ENCODE measurements at places on chromosomes 3 and 15. TPM values are rescaled to one million over a fixed set of nuclear protein-coding genes. Genes with fewer than 3 reads are reported as not detected.

Gene GOLGA8G
- total RNA-seq: not detected

Gene GOLGA8T
- not detected for total RNA-seq

Gene PLA2G4D
- not detected for total RNA-seq

Gene RCN2
- total RNA-seq: 33.0 TPM

Gene SIDT1
- 5.5 TPM for total RNA-seq

- no peak overlapping the region for H3K27ac ChIP-seq
- H3K36me3 ChIP-seq: no peaks in the 10 kb centered on the region
- no peak for DNase-seq
- H3K27me3 ChIP-seq: no peaks in the 10 kb centered on the region
Measured at GRCh38 chr3:161332792-161333191, 38.5 kb downstream of the SPTSSB start.

DNA sequence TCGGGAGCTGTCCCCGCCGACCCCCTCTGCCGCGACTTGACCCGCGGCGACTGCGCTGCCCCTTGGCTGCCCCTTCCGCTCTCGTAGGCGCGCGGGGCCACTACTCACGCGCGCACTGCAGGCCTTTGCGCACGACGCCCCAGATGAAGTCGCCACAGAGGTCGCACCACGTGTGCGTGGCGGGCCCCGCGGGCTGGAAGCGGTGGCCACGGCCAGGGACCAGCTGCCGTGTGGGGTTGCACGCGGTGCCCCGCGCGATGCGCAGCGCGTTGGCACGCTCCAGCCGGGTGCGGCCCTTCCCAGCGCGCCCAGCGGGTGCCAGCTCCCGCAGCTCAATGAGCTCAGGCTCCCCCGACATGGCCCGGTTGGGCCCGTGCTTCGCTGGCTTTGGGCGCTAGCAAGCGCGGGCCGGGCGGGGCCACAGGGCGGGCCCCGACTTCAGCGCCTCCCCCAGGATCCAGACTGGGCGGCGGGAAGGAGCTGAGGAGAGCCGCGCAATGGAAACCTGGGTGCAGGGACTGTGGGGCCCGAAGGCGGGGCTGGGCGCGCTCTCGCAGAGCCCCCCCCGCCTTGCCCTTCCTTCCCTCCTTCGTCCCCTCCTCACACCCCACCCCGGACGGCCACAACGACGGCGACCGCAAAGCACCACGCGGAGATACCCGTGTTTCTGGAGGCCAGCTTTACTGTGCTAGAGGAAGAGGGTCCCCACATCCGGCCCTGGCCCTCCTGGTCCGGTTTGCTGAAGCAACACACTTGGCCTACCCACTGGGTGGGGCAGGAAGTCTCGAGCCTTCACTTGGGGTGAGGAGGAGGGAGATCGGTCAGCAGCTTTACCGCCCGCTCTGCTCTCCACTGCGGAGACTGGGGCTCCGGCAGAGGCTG is at the start of gene RASSF1:
TSS of gene RASSF1 (minus strand) at position 389 of the 882 bp plus-strand sequence. CDS start at position 358, 31 bp downstream.
- no peaks in the 10 kb centered on the region for H3K36me3 ChIP-seq
- peak within 1 kb of the TSS; percentile 99 for H3K27ac ChIP-seq
- peaks cover 39% of the 10 kb centered on the region for H3K4me1 ChIP-seq
- peak within 1 kb of the TSS; percentile 75 for H3K4me3 ChIP-seq
- H3K27me3 ChIP-seq: no peaks in the 10 kb centered on the region

DNA sequence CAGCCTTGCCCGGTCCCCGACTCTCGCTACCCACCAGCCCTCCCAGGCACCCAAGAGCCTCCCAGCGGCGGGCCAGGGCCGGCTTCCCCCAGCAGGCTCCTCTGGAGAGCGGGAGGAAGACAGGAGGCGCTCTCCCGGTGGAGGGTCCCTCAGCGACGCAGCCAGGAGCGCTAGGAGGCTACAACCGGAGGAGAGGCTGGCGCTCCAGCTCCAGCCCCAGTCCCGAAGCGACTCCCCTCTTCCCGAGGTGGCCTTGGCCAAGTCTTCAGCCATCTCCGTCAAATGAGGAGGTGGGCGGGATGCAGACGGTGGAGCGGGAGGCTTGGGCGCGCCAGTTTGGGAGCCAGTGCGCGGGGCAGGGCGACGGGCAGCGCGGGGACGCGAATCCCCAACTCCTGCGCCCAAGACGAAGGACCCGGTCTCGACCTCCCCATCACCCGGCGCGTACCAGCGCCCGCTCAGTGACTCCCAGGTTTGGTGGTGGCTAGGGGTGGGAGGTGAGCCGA is 722 bp downstream of the CHRNA3 start:
- DNase-seq: peak; percentile 80
- H3K4me1 ChIP-seq: peaks cover 16% of the 10 kb centered on the region
- no peaks in the 10 kb centered on the region for H3K36me3 ChIP-seq
- H3K27ac ChIP-seq: no peak overlapping the region

GRCh38 chr15:100686725-100687473 is 84.5 kb downstream of the ASB7 start:
- no peak overlapping the region for H3K4me3 ChIP-seq
- no peak for DNase-seq
- H3K4me1 ChIP-seq: no peaks in the 10 kb centered on the region
- H3K36me3 ChIP-seq: no peaks in the 10 kb centered on the region

DNA sequence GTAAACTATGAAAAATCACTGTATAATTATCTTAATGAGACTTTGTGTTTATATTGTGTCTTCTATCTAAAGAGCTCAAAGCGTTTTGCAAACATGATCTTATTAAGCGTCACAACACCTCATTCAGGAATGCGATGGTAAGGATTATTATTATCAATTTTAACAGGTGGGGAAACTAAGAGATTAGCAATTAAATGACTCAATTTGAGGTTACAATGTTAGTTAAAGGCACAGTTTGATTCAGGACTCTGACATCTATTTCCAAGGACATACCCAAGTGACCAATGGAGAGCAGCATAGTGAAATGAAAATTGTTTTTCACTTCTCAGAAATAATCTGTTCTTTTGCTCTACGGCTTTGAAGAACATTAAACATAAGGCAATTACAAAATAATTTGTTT is 74.6 kb downstream of the FMN1 start:
- no peak for DNase-seq
- H3K27me3 ChIP-seq: no peaks in the 10 kb centered on the region
- H3K4me3 ChIP-seq: no peak overlapping the region

GRCh38 chr15:49383266-49383665 is 39.8 kb upstream of the FGF7 start:
- no peak overlapping the region for H3K4me3 ChIP-seq
- no peaks in the 10 kb centered on the region for H3K36me3 ChIP-seq
- H3K4me1 ChIP-seq: no peaks in the 10 kb centered on the region
- H3K27me3 ChIP-seq: no peaks in the 10 kb centered on the region
- DNase-seq: no peak
- no peak overlapping the region for H3K27ac ChIP-seq

DNA sequence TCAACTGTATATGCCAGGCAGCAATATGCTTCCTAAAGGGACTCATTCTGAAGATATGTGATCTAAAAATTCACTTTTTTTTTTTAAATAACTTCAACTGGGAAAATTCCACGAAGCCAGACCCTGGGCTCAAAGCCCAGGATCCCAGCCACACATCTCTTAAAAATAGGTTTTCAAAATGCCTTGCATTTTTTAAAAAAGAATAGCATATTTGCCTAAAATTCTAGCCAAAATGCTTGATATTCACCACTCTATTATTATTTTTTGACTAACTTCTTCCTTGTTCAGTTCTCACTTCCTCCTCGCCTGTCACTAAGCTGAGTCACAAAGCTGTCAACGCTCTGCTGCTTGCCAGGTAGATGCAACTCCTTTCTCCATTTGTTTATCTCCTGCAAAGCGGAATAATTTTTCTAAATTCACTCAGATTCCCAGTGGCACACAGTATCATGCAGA is 28.0 kb upstream of the VGLL4 start:
- no peaks in the 10 kb centered on the region for H3K27me3 ChIP-seq
- H3K4me3 ChIP-seq: no peak overlapping the region
- no peaks in the 10 kb centered on the region for H3K36me3 ChIP-seq
- no peak overlapping the region for H3K27ac ChIP-seq

- H3K4me3 ChIP-seq: peak overlapping the region; percentile 89
- H3K27me3 ChIP-seq: no peaks in the 10 kb centered on the region
- DNase-seq: no peak
- H3K4me1 ChIP-seq: peaks cover 15% of the 10 kb centered on the region
- peaks cover 25% of the 10 kb centered on the region for H3K36me3 ChIP-seq
Measured at GRCh38 chr15:101724675-101725005, 367 bp upstream of the TARS3 start.

- peak; percentile 36 for DNase-seq
- H3K4me1 ChIP-seq: no peaks in the 10 kb centered on the region
- no peak overlapping the region for H3K27ac ChIP-seq
Measured at GRCh38 chr3:140128631-140129030, 193.6 kb downstream of the CLSTN2 start.

DNA sequence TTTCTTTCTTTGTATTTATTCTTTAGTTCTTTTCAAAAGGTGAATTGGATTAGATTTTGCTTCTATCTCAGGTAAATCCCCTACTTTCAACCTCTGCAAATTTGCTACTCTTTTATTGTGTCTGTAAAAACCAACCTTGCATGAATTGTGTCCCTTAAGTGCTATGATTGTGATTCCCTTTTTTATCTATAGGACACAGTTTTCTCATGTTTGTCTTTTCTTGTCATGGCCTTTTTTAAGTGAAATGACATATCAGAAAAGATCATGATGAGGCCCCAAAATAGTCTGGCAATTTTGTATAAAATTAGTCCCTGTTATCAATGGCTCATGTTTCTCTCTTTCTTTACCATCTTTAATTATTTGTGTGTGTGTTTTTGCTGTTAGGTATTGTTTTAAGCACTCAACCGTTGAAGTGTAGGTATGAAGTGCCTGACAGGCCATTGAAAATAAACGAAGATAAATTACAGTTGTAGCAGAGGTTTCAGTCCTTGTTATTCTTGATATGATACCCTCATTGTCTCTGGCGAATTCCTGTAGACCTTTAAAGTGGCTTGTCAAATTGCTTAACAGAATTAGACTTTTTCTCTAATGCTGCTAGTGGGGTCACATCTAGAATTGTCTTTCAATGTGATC is 184.3 kb downstream of the UBE2E2 start:
- no peaks in the 10 kb centered on the region for H3K4me1 ChIP-seq
- DNase-seq: no peak
- H3K27me3 ChIP-seq: no peaks in the 10 kb centered on the region
- H3K4me3 ChIP-seq: no peak overlapping the region
- H3K36me3 ChIP-seq: no peaks in the 10 kb centered on the region
- H3K27ac ChIP-seq: no peak overlapping the region

GRCh38 chr15:25175789-25176615 is 221.2 kb downstream of the SNRPN start:
- no peak for DNase-seq
- no peaks in the 10 kb centered on the region for H3K4me1 ChIP-seq
- no peak overlapping the region for H3K27ac ChIP-seq
- H3K27me3 ChIP-seq: no peaks in the 10 kb centered on the region
- H3K4me3 ChIP-seq: no peak overlapping the region
- no peaks in the 10 kb centered on the region for H3K36me3 ChIP-seq

DNA sequence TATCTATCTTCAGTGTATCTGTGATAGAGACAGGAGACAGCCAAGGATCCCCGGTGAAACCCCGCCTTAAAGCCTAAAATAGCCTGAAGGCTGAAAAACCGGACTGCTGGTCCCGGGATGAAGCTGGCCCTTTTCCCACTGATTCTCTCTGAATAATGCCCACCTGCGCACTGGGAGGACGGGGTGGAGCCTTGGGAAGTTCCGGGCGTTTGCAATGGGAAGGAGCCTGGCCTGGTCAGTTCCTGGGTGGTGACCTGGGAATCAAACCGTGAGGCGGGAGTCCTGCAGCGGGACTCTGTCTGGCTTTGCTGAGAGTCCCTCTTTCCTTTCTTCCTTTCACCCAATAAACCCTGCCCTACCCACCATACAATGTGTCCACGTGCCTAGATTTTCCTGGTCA is 157.9 kb downstream of the C3orf38 start:
- no peak overlapping the region for H3K4me3 ChIP-seq
- no peak for DNase-seq
- no peaks in the 10 kb centered on the region for H3K36me3 ChIP-seq
- no peak overlapping the region for H3K27ac ChIP-seq
- no peaks in the 10 kb centered on the region for H3K27me3 ChIP-seq
- no peaks in the 10 kb centered on the region for H3K4me1 ChIP-seq
